Activated T-cell treated with anti-CD3 and anti-CD28 coated beads, Interleukin-2, amount 50 U/mL, for 48 hours (primary cell): ENCODE measurements at places on chromosomes 7 and 10.

GRCh38 chr10:88946965-88947590, 5.5 kb downstream of the ACTA2 start:
- DNase-seq, result no peak

DNA sequence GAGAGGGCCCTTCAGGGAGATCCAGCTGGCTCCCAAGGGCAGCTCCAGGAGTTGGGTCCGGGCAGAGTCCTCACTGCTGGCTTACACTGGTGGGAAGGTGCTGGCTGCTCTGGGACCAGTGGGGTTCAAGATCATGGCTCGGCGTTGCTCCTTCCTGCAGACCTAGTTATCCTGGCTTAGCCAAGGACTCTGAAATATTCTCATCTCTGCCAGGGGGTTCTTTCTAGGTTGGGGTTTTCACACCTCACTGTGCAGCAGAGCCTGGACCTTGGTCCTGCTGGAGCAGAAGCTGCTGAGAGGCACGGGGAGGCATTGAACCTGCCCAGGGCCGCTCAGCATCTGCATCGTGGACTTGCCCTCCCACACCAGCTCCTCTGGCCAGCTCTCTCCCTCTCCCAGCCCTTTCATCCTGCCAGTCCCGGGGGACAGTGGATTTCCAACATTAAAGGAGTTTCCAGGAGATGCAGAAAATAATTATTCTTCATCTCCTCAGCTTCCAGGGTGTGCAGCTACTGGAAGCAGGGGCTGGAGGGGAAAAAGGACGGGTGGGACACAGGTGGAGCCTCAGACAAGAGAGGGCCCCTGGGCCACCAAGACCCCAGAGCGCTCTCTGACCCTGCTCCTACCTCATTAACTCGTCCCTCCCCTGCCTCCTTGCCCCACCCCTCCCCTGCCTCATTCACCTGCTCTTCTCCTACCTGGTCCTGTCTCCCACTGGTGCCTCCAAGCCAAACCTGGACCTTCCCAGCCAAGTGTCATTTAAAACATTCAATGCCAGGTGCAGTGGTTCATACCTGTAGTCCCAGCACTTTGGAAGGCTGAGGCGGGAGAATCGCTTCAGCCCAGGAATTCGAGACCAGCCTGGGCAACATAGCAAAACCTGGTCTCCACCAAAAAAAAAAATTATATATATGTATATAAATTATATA, 42.5 kb downstream of the JAKMIP3 start:
- no peak for DNase-seq

- DNase-seq, result no peak
Measured at GRCh38 chr7:121510858-121511482, 114.9 kb upstream of the FAM3C start.

- DNase-seq, result no peak
Measured at GRCh38 chr10:13775786-13776775, 189.3 kb downstream of the PRPF18 start.

DNA sequence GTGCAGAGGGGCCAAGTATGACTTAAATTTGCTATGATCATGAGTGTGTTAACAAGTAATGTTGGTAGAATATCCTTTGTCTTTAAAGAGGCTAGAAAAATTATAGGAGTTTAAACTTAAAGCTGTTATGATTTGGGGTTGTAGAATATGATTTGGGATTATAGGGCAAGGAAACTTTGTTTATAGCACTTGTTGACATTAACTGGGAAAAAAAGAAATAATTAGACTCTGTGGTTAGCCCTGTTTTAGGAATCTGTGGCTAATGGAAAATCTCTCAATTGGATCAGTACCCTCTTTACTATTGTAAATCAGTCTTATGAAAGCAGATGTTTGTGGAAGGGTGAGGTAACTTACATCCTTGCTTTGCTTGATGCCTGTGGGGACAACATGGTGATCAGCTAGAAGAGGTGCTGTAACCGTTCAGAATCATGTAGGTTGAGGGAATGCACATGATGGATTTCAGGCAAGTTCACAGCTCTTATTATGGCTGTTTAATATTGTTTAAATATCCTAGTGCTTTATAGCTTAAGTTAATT, 11.1 kb downstream of the ING3 start:
- DNase-seq, result no peak

- DNase-seq, result peak; percentile 50
Measured at GRCh38 chr7:6317797-6318438, 45.5 kb upstream of the CYTH3 start.

DNA sequence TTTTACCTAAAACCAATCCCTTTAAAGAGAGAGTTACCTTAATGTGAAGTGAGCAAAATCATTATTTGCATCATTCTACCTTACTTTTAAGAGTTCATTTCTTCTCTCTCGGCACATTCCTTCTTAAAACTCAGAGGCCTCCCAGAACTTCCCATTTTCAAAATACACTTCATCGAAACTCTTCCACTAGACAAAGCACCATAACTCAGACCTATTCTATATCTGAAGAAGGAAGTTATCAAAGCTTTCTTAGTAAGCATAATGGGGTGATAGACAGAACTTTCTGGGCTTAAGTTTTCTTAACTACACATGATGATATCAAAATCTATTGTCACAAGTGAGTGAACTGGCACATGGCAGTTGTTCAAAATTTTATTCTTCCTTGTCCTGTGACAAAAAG, 24.6 kb upstream of the GNAT3 start:
- DNase-seq, result no peak

GRCh38 chr10:112758961-112759360, 191.1 kb upstream of the TCF7L2 start:
- no peak for DNase-seq

- DNase-seq, result no peak
Measured at GRCh38 chr7:103541026-103541425, 95.0 kb upstream of the SLC26A5 start.

DNA sequence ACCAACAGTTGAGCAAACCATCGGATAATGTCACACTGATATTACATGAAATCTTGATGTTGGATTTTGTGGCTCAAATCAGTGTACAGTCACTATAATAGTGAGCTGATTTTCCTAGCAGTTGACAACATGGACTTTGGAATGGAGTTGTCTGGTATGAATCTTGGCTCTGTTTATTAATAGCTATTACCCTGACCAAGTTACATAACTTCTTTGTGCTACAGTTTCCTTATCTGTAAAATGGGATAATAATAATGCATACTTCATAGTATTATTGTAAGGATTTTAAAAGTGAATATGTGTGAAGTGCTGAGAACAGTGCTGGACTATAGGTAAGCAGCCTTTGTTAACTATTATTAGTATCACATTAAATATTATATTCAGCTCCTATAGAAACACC, 26.1 kb upstream of the ANLN start:
- DNase-seq, result no peak

DNA sequence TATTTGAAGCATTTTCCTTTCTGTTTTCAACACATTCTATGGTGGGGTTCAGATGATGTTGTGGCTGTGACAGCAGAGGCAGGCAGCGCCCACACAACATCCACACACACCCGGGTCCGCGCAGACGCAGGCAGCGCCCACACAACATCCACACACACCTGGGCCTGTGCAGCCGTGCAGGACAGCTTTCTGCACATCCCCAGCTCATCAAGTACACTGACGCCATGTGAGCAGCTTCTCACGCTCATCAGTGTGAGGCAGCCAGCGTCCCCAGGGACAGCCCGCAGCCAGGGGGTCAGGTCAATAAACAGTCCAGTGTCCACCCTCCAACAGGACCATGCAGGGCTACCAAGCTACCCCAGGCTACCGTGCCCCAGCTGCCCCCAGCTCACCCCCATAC, 272.8 kb upstream of the TCERG1L start:
- no peak for DNase-seq

DNA sequence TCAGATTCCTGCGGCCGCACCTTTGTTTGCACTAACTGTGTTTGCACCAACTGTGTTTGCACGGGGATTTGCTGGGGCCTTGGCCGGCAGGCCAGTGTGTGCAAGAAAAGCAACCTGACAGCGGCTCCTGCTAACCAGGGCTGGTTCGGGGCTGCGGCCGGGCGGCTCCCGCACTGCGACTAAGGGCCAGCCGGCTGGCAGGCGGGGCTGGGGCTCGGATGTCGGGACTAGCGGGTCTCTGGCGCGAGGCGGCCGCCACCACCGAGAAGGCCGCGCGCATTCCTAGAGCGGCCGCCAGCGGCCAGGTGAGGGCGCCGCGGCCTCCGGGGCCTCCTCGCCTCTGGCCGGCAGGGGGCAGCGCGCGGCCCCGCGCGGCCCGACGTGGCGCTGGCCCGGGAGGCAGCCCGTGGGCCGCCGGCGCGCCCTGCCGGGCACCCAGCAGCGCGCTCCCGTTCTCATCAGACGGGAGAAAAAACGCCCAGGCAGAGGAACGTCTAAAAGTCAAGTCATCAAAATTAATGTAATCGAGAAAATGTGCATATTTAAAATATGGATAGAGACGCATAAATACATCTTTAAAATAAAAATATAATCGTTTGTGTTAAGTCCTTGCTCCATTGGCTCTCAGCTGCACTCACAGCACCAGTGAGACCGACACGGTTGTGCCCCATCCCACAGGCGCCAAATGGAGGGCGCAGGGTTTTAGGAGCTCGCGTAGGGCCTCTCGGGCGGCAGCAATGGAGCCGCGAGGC, 38.5 kb downstream of the ZNF777 start:
- DNase-seq, result peak; percentile 79

DNA sequence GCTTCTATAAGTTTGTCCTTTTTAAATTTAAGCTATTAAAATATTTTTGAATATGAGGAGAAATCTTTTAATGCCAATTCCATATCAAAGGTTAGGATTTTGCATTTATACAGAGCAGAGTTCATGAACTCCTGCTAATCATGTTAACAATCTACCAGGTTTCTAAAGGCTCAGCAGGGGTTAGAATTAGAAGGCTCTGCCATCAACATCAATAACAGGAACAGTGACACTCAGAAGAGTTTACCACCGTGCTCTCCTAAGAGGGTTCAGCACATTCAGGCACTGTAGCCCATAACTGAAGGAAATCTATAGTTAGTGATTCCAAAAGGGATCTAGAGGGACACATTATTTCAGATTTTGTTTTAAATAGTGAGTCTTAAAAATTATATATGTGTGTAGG, 100.1 kb downstream of the HOXA1 start:
- no peak for DNase-seq

DNA sequence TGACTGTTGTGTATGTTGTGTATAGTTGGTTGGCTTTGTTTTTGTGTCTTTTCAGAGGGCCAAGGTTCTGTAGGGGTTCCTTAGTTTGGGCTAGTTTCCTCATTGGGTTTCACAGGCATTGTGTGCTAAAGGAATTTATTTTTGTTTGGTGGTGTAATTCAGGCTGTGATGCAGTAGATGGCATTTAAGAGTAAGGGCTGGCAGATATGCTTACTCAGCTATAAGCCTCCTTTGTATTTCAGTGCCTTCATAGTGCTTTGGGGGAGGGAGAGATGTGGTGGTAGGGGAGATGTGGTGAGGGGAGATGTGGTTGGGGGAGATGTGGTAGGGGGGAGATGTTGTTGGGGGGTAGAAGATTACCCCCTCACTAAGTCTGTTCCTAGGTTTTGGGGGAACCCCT, 91.7 kb downstream of the SLC25A40 start:
- no peak for DNase-seq

DNA sequence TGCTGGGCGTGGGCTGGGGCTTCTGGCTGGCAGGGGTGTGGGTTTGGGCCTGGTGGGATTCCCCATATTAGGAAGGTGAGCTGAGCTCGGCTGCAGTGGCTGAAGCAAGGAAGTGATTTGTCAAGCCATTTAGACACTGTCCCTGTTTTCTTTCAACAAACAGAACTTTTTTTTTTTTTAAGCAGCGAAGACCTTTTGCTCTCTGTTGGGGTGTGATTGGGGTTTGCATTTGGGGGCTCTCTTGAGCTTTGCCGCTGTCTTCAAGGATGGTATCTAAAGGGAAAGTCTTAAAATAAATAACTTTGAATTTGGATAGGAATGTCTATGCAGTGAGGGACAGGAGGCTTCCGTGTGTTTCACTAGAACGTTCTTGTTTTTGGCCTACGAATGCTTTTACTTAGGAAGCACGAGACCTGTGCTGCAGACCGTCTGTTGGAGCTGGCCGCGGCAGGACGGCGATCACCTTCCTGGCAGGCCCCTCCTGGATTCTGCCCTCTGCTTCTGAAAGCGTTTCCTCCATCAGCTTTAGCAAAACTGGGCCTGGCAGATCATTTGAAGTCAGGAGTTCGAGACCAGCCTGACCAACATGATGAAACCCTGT, 43.9 kb downstream of the FOXK1 start:
- no peak for DNase-seq
